Tibial nerve (tissue), 4 donors: ENCODE measurements at places on chromosomes 7 and 10.

DNA sequence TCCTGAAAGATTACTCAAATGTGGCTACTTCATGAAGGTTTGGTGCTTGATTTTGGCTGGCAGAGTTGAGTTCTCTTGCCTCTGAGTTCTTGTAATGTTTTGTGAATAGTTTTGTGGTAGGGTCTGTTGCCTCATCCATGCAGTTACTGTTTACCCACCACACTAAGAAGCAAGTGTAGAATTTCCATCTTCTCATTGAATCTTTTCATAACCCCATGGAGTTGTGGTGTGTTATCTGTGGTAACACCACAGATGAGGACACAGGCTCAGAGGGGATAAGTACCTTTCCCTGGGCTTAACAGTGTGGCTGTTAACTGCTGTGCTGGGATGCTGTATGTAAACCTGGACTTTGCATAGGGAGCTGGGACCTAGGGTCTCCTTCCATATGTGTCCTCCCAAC, 186.3 kb downstream of the CAMK1D start:
- H3K36me3 ChIP-seq: no peaks in the 10 kb centered on the region
- no peak for DNase-seq
- H3K4me3 ChIP-seq: no peak overlapping the region

DNA sequence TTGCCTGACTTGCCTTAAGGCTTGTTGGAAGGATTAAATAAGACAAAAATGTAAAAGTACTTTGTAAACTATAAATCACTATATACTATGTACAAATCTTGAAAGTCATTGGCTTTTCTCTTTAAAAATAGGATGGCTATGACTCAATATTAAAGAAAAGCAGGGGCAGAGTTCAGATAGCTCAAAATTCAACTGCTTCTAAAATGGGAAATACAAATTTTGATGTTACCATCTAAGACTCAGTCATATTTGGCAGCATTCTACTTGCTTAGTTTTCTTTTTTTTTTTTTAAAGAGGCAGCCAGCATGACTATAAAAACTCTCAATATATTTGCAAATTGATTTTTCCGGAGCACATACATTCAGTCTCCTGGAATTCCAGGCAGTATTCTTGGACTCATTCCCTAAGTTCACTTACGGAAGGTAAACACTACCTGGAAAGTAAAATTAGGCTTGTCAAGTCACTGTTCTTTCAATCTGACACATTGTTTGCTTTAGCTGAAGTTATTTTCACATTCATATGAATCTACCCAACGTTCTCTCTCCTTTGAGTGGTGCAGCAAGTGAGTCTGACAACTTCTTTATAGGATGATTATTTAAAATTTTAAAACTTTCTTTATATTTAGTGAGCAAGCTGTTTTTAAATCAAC, 133.8 kb upstream of the CCDC6 start:
- DNase-seq: no peak
- peaks cover 31% of the 10 kb centered on the region for H3K4me1 ChIP-seq
- H3K4me3 ChIP-seq: no peak overlapping the region
- no peaks in the 10 kb centered on the region for H3K36me3 ChIP-seq

- H3K4me3 ChIP-seq: no peak overlapping the region
- no peaks in the 10 kb centered on the region for H3K4me1 ChIP-seq
- no peak for DNase-seq
- no peaks in the 10 kb centered on the region for H3K36me3 ChIP-seq
These were observed 36.2 kb upstream of the CHST3 start for GRCh38 chr10:71927776-71928592.

DNA sequence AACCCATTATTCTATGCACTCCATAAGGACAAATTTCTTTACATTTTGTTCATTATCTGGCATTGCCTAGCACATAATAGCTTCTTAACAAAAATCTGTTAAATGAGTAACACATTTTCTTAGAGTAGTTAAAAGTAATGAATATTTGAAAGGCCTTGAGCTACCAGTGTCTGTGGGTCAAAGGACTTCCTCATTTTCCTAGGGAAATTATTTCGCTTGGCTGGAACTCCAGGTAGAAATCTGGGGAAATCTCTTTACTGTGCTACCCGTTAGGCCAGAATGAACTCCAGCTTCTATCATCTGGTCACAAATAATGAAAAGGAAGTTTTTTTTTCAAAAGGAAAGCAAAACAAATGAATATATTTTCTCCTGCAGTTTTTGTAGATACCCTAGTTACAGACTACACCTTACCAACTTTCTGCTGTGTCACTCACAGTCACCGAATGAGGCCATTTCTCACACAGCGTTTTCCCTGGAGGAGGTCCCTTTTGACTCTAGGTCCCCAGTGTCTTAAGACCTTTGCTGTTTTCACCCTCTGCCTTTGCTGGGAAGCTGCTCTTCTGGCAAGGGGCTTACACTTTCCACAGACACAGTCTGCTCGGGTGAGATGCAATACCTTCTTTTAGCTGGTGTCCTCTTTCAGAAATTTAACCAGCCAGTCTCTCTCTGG, 1.6 kb downstream of the SAMD9L start:
- no peaks in the 10 kb centered on the region for H3K36me3 ChIP-seq
- H3K4me1 ChIP-seq: no peaks in the 10 kb centered on the region
- H3K27me3 ChIP-seq: no peaks in the 10 kb centered on the region

- H3K36me3 ChIP-seq: no peaks in the 10 kb centered on the region
- H3K27me3 ChIP-seq: peaks cover 2% of the 10 kb centered on the region
- DNase-seq: no peak
- H3K4me3 ChIP-seq: no peak overlapping the region
- no peak overlapping the region for H3K27ac ChIP-seq
These were observed 161.8 kb upstream of the MTPN start for GRCh38 chr7:136138991-136139390.

DNA sequence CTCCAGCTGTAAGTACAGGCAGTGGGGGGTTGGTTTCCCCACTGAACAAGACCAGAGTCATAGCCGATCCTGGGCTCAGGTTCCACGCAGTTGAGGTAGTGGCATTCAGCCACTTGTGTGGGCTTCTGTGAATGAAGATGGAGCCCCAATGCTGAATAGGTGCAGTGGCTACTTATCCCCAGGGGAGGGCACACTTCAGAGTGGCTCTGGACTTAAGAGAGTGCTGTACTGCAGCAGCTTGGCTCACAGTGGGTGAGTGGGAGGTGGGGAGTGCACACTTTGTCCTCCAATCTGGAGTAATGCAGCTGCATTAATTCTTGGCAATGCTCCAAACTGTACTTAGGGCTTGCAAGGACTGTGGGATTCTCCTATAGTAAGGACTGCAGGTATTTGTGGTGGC, 81.9 kb downstream of the BUB3 start:
- no peaks in the 10 kb centered on the region for H3K4me1 ChIP-seq
- no peaks in the 10 kb centered on the region for H3K36me3 ChIP-seq
- H3K27me3 ChIP-seq: no peaks in the 10 kb centered on the region
- no peak for DNase-seq

- no peaks in the 10 kb centered on the region for H3K27me3 ChIP-seq
- H3K27ac ChIP-seq: no peak overlapping the region
- no peaks in the 10 kb centered on the region for H3K36me3 ChIP-seq
- H3K4me1 ChIP-seq: no peaks in the 10 kb centered on the region
- no peak overlapping the region for H3K4me3 ChIP-seq
These were observed 25.8 kb upstream of the LEP start for GRCh38 chr7:128215281-128215680.

DNA sequence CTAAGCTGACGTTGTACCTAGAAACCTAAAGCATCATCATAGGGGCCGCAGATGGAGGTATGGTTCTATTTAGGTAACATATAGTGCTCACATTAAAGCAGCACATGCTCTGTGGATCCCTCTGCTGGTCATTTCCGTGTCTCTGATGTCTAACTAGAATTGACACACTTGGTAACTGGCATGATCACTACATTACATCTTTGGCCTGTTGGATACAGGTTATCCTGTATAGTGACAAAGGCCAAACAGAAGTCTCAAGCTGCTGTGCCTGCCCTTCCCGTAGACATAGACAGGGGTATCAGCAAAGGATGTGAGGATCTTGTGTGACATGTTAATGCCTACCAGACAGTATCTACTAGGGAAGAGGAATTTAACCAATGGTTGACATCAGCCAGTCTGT, 51.2 kb downstream of the KIF5B start:
- H3K27ac ChIP-seq: no peak overlapping the region
- peaks cover 19% of the 10 kb centered on the region for H3K36me3 ChIP-seq
- H3K4me1 ChIP-seq: peaks cover 19% of the 10 kb centered on the region
- no peak for DNase-seq

DNA sequence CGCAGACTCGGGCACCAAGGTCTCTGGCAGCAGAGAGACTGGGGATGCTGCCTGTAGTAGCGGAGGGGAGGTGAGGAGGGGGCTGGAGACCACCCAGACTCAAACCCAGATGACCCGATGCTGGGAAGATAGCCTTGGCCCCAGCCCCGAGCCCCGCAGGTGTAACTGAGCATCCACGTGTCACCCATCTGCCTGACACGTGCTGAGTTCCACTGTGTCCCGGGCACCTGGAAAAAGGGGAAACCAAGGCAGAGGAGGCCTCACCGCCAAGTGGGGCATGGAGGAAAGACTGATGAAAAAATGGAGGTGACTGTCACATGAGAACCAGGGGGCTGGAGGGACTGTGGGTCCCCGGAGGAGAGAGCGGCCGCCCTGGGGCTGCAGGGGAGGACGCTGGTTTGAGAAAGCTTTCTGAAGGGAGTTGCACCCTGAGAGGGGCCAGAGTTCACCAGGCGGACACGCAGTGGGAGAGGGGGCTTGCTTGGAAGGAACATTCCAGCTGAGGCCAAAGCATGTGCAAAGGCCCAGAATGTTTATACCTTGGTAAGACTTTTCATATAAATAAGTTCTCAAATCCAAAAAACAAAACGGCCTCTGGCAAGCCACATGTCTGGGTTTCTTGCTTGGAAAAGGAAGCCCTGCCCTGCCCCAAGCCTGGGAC, 27.4 kb upstream of the ELN start:
- no peak overlapping the region for H3K4me3 ChIP-seq
- no peak overlapping the region for H3K27ac ChIP-seq
- H3K27me3 ChIP-seq: no peaks in the 10 kb centered on the region
- no peak for DNase-seq

- H3K27me3 ChIP-seq: no peaks in the 10 kb centered on the region
- H3K27ac ChIP-seq: no peak overlapping the region
- H3K4me3 ChIP-seq: no peak overlapping the region
- no peaks in the 10 kb centered on the region for H3K36me3 ChIP-seq
- no peaks in the 10 kb centered on the region for H3K4me1 ChIP-seq
These were observed 247.3 kb upstream of the HPS1 start for GRCh38 chr10:98694014-98694413.

- no peak for DNase-seq
- peak overlapping the region; percentile 9 for H3K4me3 ChIP-seq
- H3K27me3 ChIP-seq: no peaks in the 10 kb centered on the region
These were observed 54.6 kb downstream of the CPVL start for GRCh38 chr7:29091715-29092114.

GRCh38 chr7:101166909-101167644, 1.7 kb upstream of the VGF start:
- no peak overlapping the region for H3K4me3 ChIP-seq
- H3K4me1 ChIP-seq: peaks cover 31% of the 10 kb centered on the region
- H3K36me3 ChIP-seq: no peaks in the 10 kb centered on the region
- DNase-seq: no peak
- H3K27me3 ChIP-seq: peaks cover 7% of the 10 kb centered on the region

- no peak overlapping the region for H3K27ac ChIP-seq
- no peak overlapping the region for H3K4me3 ChIP-seq
- H3K4me1 ChIP-seq: no peaks in the 10 kb centered on the region
- H3K36me3 ChIP-seq: no peaks in the 10 kb centered on the region
These were observed 217.6 kb upstream of the SEMA3E start for GRCh38 chr7:83866582-83866981.

DNA sequence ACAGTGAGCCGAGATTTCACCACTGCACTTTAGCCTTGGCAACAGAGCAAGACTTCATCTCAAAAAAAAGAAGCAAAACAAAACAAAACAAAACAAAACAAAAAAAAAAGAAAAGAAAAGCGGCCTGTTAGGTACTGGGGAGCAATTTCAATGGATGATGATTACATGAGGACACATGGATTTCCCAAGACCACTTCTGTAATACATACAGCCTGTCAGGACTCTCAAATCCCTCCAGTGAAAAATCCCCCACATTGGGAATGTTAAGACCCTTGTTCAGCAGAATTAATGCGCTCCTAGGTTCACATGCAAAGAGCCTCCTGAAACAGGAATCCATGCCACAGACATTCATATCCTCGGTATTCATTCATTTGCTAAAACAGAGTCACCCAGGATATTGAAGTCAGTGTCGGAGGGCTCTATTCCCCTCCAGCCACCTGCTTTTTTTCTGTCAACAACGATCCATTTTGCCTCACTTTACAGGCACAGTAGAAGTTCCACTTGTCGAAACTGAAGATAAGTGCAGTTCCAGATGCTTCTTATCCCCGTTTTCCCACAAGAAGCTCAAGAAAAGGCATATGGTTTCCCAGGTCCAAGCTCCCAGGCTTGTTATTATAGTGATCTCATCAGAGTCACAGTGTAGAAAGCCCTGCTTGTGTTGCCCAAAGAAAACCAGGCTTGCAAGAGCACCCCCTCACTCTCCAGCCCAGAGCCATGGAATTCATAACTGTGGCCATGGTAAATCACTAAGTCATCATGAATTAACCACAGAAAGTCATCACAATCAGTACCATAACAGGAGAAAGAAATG, 20.2 kb downstream of the SLC16A12 start:
- no peaks in the 10 kb centered on the region for H3K36me3 ChIP-seq
- no peaks in the 10 kb centered on the region for H3K27me3 ChIP-seq
- peaks cover 15% of the 10 kb centered on the region for H3K4me1 ChIP-seq
- peak overlapping the region; percentile 86 for H3K27ac ChIP-seq
- no peak overlapping the region for H3K4me3 ChIP-seq

DNA sequence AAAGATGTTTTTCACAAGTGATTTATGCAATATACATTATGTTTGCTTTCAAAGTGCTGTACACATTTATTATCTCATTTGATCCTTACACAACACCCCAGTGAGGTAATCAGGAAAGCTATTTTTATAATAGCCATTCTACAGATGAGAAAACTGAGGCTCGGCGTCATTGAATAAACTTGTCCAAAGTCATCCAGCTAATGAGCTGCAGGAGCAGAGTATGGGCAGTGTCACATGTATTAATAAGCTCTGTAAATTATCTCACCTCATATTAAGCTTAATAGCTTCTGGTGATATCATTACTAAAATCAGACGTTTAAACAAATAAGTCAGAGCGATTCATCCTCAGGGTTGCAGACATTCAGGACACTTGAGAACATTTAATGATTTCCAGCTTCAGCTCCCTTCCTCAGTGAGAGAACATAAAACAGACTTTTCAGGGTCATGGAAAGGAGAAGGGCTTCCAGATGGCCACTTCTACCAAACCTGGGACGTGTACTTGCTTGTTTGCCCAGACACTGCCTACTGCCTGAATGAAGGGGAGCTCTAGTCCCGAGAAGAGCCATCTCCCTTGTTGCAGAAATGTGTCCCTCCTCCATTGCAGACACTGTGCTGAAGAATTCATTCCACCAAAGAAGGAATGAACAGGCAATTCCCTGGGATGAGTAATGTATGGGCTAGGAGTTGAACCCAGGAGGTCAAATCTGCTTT, 20.5 kb upstream of the FZD1 start:
- H3K27me3 ChIP-seq: no peaks in the 10 kb centered on the region
- peaks cover 41% of the 10 kb centered on the region for H3K4me1 ChIP-seq
- H3K27ac ChIP-seq: no peak overlapping the region
- DNase-seq: no peak

GRCh38 chr10:120684226-120684625, 166.9 kb upstream of the WDR11 start:
- no peaks in the 10 kb centered on the region for H3K27me3 ChIP-seq
- DNase-seq: no peak
- no peak overlapping the region for H3K4me3 ChIP-seq
- no peaks in the 10 kb centered on the region for H3K4me1 ChIP-seq
